ENCODE measurements at places on chromosomes 2 and 18.

GRCh38 chr2:129945557-129945956 is 33.9 kb upstream of the RAB6C start:
- no peak for DNase-seq

DNA sequence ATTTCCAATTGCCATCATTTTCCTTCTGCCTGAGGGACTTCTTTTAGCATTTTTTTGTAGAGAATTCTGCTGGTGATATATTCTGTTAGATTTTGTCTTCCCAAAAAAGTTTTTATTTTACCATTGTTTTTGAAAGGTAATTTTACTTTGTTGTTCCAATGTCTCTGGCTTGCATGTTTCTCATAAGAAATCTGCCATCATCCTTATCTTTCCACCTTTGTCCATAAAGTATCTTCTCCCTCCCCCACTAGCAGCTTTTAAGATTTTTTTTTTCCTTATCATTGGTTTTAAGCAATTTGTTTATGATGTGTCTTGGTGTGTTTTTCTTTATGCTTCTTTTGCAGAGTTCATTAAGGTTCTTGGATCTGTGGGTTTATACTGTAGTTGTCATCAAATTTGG is 104.5 kb downstream of the KCTD1 start:
- DNase-seq: no peak

GRCh38 chr18:72233106-72233505 is 311.0 kb downstream of the CBLN2 start:
- DNase-seq: no peak

DNA sequence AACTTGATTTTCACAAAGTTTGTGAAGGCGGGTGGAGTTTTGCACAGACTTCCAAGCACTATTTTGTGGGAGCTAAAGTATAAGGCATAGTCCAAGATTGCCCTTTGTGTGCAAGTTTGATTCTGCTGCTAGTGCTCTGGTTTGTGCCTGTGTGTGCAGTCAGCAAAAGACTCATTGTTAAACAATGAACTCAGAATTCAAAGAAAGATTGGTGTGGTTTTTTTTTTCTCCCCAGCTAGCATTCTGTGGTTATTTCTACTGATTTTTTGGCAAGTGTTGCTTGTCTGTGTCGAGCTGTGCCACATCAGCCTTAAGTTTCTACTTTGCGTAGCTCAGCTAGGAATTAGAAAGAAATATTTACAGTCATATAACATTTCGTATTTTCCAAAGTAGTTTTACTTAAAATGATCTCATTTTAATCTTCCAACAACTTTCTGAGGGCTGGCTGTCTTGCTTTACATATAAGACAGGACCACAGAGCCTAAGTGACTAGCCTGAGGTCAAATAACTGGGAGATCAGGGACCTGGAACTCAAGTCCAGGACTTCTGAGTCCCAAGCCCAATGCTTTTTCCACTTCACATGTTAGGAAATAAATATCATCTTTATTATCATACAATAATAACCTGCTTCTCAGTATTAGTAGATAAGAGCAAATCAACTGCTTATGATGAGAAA is 69.8 kb downstream of the BABAM2 start:
- DNase-seq: no peak

- DNase-seq: no peak
Observed at GRCh38 chr18:39840856-39841481, 2114.1 kb upstream of the PIK3C3 start.

- peak; percentile 38 for DNase-seq
Observed at GRCh38 chr2:189658306-189659212, 2.7 kb upstream of the ASNSD1 start.

DNA sequence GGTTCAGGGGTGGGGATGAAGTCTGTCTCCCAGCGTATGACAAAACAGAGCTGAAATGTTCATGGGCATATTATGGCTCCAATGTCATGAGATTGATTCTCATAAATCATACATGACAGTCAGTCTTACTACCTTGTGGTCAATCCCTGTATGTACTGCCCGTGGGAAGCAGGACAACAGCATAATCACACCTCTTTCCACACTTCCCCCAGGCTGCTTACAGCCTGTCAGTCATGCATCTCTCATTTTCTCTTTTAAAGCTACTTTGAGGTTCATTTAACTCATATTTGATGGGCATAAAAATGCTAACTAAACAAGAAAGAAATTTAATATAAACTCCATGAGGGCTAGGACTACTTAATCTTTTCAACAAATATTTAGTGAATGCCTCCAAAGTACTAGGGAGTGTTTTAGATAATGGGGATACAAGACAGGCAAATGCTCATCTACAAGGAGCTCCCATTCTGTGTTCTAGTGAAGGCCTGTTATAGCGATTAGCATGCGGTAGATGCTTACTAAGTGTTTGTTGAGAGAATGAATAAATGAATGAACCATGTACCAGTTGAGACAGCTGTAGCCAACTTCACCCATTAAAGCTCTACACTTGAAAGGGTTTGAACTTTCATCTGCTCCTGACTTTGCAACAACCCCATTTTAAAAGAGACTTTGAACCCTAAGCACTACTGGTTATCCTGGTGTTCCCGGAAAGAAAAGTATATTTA is 89.1 kb downstream of the ALPK2 start:
- no peak for DNase-seq

DNA sequence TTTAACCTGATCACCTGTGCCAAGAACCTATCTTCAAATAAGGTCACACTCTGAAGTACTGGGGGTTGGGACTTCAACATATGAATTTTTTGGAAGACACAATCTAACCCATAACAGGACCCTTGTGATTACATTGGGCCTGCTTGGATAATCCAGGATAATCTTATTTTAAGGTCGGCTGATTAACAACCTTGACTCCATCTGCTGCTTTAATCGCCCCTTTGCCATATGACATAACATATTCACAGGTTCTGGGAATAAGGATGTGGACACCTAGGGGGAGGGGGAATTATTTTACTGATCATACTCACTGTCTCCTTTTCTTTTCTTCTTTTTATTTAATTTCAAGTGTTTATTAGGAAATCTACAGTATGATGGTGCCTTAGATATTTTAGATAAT is 34.8 kb downstream of the CDH20 start:
- DNase-seq: peak; percentile 96

DNA sequence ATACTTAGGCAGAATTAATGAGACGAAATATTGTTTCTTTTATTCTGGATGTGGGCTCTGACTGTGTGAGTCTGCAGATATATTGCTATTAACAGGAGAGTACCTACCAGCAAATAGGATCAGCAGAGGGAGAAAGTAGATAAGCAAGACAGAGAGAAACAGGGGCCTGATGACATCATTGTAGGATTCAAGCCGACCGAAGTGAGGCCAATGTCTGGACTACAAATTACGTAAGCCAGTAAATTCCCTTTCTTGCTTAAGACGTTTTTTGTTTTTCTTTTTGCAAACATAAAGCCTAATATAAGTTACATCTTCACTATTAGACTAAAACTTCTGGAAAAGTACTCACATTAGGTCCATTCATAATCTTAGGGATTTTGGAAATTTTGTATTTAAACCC is 21.4 kb upstream of the PTPRM start:
- DNase-seq: peak; percentile 30

DNA sequence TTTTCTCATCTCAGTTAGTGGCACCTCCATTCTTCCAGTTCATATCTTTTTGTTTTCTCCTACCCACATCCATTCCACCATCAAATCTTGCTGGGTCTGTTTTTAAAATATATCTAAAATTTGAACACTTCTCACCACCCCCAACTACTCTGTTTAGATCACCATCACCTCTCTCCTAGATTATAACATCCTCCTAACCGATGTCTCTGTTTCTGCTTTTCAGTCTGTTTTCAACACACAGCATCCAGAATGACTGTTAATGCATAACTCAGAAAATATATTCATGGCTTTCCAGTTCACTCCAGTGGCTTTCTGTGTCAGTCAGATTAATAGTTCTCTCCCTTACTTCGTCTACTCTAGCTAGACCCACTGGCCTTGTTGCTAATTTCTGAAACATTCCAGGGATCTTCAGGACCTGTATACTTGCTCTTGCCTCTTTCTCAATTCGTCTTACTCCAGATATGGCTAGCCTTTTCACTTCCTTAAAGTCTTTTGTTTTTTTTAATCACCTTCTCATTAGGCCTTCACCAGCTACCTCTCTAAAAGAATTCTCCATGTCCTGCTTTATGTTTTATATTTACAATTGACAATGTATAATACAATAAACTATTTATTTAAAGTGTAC is 105.3 kb downstream of the COMMD1 start:
- no peak for DNase-seq

- no peak for DNase-seq
Observed at GRCh38 chr2:239177325-239177724, 223.5 kb downstream of the HDAC4 start.

GRCh38 chr2:219408631-219409030 is 9.5 kb upstream of the DES start:
- DNase-seq: no peak

GRCh38 chr2:175154661-175155082 is 13.3 kb downstream of the ATF2 start:
- DNase-seq: no peak

DNA sequence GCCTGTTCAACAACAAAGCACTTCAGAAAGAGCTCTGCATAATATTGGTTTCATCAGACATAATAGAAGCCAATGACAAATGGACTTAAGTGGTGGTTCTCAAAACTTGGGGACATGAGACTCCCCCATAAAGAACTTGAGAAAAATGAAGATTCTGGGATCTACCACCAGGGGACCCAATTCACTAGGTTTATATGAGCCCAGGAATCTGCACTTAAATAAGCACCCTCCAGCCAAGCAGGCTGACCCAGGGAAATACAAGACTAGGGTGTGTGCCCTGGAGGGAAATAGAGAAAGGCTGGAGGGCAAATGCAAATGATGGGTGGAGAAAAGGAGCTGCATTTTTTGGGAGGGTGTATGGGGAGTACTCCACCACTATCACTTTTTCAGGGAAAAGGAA is 52.5 kb downstream of the SATB2 start:
- peak; percentile 39 for DNase-seq

- DNase-seq: no peak
Observed at GRCh38 chr2:165627470-165627869, 158.0 kb downstream of the CSRNP3 start.

DNA sequence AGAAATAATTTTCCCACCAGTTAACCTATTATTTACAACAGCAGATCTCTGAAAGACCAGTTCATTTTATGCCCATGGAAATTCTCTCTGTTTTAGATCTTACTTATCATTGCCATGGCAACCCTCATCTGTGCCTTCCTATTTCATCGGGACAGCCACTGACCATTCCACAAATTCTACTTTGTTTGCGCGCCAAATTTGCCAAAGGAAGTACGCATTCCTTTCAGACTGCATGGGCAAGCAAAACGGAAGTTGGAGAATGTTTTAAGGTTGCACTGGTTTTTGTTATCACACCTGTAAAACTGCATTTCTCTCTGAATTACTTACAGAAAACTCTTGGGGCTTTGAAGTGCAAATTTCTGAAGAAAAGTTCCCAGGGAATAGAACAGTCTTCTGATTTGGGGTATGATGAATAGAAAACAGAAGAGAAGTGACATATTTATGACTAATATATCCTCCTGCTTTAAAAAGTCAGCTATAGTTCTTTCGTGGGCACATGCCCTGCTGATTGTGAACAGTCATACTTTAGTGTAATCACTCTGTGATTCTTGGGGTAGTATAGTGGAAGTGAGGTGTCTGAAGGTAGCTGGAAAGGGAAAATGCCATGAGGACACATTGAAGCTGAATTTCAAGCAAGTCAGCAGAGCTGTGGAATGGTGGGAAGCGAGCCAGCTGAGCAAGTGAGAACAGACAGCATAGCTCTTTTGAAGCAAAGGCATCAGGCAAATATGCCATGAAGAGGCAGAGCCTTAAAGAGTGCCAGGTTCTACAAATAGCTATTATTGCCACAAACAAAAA is 20.9 kb downstream of the NETO1 start:
- DNase-seq: no peak

- peak; percentile 69 for DNase-seq
Observed at GRCh38 chr2:66578687-66579106, 143.8 kb downstream of the MEIS1 start.

- DNase-seq: no peak
Observed at GRCh38 chr18:24130494-24130893, 8.4 kb upstream of the CABYR start.

DNA sequence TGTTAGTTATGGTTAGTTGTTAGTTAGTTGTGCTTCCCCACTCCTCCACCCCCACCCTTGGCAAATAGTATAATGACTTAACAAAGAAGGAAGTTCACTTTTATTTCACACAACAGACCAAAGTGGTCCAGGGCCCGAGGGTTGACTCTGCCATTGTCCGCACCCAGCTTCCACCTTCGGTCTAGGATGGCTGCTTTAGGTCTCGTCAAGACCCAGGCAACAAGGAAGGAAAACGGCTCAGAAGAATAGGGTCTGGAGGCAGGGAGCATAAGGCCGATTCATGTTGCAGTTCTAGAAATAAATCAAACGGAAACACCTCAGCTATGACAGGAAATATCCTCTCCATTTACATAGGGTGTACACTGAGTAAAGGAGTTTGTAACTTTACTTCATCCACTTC is 206.0 kb upstream of the CXCR4 start:
- no peak for DNase-seq

DNA sequence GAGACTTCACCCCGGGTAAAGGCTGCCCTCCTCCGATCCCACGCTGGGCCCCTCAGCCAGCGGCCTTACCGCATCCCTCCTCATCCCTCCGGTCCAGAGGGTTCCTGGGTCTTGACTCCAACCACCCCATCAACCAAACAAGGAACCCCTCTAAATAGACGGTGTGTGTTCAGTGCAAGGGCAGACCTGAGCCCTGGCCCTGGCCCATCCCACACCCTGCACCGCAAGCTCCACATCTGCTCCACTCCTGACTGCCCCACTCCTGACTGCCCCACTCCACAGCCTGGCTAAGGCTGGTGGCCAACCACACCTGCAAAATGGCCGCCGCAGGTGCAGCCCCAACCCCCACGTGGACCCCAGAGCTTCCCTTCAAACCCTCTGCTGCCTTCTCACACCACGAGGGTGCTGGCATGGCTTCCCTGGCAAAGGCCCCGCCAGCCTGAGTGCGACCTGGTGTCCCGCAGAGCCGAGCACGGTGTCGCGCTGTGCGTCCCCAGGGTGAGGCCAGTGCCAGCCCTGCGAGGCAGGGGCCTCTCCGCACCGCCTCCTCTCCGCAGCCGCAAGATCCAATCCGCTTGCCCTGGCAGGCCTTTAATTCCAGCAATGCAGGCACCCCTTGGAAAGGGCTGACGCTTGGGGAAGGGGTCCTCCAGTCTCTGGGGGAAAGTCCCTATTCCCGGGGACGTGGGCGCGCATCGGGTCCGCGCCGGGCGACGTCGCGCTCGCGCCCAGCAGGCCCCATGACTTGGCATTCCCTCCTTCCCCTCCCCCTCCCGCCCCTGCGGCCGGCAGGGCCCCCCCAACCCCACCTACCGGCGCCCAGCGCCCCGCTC is 1.5 kb downstream of the KIF1A start:
- DNase-seq: peak; percentile 58

- no peak for DNase-seq
Observed at GRCh38 chr18:45978084-45978483, 11.0 kb upstream of the EPG5 start.

DNA sequence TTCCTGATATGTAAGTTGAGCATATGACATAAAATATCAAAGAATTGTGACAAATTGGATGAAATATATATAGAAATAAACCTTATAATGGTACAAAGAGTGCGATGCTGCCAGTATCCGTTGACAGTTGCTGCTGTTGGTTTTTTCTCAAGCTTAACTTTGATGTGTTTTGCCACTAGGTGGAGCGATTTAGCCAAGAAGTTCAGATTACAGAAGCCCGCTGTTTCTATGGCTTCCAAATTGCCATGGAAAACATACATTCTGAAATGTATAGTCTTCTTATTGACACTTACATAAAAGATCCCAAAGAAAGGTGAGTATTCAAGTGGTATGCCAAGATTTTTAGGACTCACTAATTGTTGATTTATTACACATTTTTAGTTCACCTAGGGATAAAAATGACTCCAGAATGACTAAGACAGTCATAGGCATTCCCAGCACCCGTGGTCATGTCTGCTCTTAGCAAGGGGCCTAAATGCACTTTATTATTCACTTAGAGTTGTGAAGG is 2.1 kb downstream of the RRM2 start:
- peak; percentile 84 for DNase-seq
